Heart right ventricle (tissue), 16 donors: ENCODE measurements at places on chromosomes 12 and 14.

DNA sequence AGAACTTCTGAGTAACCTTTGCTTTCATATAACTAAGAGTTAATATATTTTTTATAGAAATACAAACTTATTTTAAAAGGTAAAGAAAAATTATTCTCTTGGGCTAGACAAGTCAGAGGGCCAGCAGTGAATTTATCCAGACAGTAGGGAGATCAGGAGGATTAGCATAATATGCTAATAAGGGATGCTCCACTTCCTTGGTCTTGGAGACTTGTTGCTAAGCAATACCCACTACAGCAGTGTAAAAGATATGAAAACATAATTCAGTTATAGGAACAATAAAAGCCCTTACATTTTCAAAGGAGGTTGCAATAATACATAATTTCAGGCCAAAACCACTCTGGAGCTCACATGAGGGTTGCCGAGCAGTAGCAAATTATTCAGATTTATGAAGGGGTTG is 615.6 kb downstream of the KCNH5 start:
- no peak overlapping the region for H3K27ac ChIP-seq
- no peaks in the 10 kb centered on the region for H3K27me3 ChIP-seq
- no peak for DNase-seq
- no peaks in the 10 kb centered on the region for H3K36me3 ChIP-seq

DNA sequence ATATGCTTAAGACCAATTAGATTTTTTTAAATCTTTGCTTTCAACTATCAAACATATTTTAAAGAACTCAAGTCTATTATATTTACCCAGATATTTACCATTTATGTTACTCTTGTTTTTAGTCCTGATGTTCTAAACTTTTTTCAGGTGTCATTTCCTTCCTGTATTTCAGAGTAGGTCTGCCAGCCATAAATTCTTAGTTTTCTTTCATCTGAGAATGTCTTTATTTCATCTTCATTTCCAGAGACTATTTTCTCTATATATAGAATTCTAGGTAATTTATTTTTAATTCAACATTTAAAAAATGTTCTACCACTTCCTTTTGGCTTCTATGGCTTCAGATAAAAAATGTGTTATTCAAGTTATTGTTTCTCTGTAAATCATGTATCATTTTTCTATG is 218.2 kb upstream of the AMIGO2 start:
- no peaks in the 10 kb centered on the region for H3K4me1 ChIP-seq
- H3K27me3 ChIP-seq, result no peaks in the 10 kb centered on the region
- H3K36me3 ChIP-seq, result no peaks in the 10 kb centered on the region
- no peak for DNase-seq
- H3K27ac ChIP-seq, result no peak overlapping the region

DNA sequence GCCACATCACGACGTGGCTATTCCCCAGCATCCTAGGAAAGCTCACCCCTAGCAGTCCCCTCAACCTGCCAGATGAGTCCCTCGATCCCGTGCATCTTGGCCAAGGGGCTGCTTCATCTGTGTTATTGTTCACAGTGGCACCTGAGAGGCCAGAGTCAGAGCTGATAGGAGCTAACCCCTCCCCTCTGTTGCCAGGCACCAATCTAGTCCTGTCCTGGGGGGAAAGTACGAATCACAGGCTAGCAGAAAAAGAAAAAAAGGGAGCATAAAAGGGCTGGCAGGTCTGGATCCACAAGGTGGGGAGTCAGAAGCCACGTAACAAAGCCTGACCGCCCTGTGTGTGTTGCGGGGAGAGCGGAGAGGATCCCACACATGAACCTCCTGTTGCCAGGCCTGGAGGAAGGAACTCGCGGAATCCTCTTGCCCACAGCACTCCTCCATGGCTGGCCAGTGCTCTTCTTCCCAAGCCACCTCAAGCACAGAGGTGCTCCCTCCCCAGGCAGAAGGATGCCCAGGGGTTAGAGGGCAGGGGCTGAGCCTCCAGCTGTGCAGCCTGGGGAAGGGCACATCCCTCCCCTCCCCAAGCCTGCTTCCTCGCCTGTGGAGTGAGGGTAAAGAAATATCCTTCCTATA is 91.8 kb downstream of the ITPK1 start:
- H3K4me3 ChIP-seq, result no peak overlapping the region
- H3K27me3 ChIP-seq, result no peaks in the 10 kb centered on the region
- no peak overlapping the region for H3K27ac ChIP-seq
- no peaks in the 10 kb centered on the region for H3K36me3 ChIP-seq
- DNase-seq, result no peak
- peaks cover 11% of the 10 kb centered on the region for H3K4me1 ChIP-seq

- peak; percentile 98 for DNase-seq
- H3K4me3 ChIP-seq, result peak overlapping the region; percentile 57
- H3K27me3 ChIP-seq, result no peaks in the 10 kb centered on the region
- peak overlapping the region; percentile 97 for H3K27ac ChIP-seq
- H3K36me3 ChIP-seq, result no peaks in the 10 kb centered on the region
These were observed 49.1 kb downstream of the NCOR2 start for GRCh38 chr12:124518051-124518932.

DNA sequence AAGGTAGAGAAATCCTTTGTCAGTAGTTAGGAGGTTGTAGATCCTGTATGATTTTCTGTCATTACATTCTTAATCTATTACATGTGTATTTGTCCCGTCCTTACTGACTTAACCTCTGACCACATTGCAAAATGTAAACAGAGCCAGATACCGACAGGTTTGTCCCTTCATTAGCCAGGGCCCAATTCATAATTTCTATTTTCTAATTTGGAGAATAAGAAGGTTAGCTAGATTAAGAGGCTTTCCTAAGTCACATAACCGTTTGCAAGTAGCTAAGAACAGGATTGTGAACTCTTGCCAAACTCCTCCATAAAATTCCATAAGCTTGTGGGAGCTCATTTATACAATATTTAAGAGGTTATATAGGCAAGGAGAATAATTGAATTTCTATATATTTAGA is 352.6 kb downstream of the RAD51B start:
- H3K4me3 ChIP-seq, result no peak overlapping the region
- no peak overlapping the region for H3K27ac ChIP-seq
- no peak for DNase-seq
- no peaks in the 10 kb centered on the region for H3K27me3 ChIP-seq
- H3K4me1 ChIP-seq, result no peaks in the 10 kb centered on the region

- peaks cover 32% of the 10 kb centered on the region for H3K4me1 ChIP-seq
- no peak overlapping the region for H3K27ac ChIP-seq
- H3K27me3 ChIP-seq, result peaks cover 24% of the 10 kb centered on the region
- no peak overlapping the region for H3K4me3 ChIP-seq
- no peak for DNase-seq
These were observed 35.8 kb upstream of the DICER1 start for GRCh38 chr14:95193081-95193480.

- no peak for DNase-seq
- no peaks in the 10 kb centered on the region for H3K27me3 ChIP-seq
- no peaks in the 10 kb centered on the region for H3K36me3 ChIP-seq
- H3K4me1 ChIP-seq, result peaks cover 52% of the 10 kb centered on the region
These were observed 117.4 kb upstream of the SLC38A2 start for GRCh38 chr12:46489951-46490388.

DNA sequence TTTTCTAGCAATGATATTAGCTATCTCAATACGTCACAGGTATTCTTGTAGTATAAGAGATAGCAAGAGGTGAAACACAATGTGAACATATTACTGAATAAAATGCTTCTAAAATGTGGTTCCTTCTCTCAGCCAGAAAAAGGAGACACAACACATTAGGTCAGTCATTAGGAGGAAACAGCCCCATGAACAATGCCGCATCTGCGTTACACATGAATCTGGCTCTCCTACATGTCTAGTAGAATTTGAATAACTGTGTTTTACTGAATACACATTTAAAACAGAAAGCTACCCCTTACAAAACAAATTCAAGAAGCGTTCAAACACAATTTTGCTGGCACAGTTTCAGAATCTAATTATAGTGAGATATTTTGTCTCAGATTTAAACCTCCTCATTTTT is 51.6 kb downstream of the EFCAB11 start:
- no peak for DNase-seq
- H3K4me3 ChIP-seq, result no peak overlapping the region
- no peak overlapping the region for H3K27ac ChIP-seq
- no peaks in the 10 kb centered on the region for H3K36me3 ChIP-seq
- no peaks in the 10 kb centered on the region for H3K27me3 ChIP-seq

DNA sequence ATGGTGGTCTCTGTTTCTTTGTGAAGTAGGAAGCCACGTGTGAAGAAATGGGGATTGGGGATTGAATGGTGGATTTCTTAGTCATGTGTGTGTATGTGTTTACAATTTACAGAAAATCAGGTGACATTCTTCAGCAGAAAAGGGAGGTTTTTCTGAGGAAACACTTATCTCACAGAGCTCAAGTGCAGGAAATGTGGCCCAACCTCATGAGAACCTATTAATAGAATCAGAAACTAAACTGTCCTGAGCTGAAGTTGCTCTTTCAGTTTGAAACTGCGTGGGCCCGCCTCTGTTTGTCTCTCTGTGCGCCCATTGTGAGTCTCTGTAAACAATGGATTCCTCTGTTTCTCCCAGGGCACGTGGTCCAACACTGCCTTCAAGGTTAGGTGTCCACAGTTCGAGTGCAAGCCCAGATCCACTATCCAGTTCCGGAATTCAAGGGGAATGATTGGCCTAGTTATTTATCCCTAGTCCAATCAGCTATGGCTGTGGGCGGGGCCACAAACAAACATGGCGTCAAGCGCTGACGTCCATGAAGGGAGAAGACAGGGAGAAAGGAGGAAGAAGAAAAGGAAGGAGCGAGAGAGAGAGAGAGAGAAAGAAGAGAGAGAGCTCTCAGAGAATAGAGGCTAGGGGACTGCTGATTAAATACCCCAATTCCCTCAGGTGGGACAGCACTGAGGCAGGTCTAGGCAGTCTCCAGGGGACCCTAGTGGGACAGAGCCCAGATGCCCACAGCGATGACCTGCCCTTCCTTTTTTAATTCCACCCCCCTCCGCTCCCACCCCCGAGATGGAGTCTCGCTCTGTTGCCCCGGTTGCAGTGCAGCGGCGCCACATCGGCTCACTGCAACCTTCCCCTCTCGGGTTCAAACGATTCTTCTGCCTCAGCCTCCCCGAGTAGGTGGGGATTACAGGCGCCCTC is 31.4 kb upstream of the C12orf76 start:
- no peaks in the 10 kb centered on the region for H3K27me3 ChIP-seq
- DNase-seq, result peak; percentile 49
- no peaks in the 10 kb centered on the region for H3K36me3 ChIP-seq
- no peak overlapping the region for H3K4me3 ChIP-seq
- H3K27ac ChIP-seq, result no peak overlapping the region
- H3K4me1 ChIP-seq, result peaks cover 12% of the 10 kb centered on the region

DNA sequence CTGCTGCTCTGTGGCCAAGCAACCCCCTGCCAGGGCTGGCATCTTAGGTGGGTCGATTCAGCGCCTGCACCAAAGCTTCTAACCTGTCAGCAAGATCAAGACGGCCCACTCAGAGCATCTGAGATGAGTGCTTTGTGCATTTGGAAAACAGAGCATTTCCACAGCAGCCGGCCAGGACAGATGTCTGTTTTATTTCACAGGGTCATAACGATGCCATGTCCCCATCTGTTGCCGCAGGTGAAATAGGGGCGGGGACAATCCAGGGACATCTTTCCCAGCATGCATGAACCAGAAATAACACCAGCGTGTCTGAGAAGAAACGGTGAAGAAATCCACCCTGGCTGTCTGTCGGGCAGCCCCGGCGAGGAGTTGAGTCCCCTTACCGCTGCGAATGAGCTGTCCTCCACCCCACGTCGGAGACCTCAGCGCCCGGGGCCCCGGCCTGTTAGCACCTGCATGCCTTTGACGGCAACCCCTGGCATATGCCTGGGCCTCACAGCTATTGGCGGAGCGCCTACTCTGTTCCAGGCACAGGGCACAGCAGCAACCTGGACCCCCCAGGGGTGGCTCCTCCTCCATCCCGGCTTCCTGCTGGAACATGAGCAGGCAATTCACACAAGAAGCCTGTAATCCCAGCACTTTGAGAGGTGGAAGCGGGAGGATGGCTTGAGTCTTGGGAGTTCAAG is 30.6 kb upstream of the ULK1 start:
- H3K36me3 ChIP-seq, result no peaks in the 10 kb centered on the region
- no peaks in the 10 kb centered on the region for H3K4me1 ChIP-seq
- H3K4me3 ChIP-seq, result no peak overlapping the region
- no peaks in the 10 kb centered on the region for H3K27me3 ChIP-seq

DNA sequence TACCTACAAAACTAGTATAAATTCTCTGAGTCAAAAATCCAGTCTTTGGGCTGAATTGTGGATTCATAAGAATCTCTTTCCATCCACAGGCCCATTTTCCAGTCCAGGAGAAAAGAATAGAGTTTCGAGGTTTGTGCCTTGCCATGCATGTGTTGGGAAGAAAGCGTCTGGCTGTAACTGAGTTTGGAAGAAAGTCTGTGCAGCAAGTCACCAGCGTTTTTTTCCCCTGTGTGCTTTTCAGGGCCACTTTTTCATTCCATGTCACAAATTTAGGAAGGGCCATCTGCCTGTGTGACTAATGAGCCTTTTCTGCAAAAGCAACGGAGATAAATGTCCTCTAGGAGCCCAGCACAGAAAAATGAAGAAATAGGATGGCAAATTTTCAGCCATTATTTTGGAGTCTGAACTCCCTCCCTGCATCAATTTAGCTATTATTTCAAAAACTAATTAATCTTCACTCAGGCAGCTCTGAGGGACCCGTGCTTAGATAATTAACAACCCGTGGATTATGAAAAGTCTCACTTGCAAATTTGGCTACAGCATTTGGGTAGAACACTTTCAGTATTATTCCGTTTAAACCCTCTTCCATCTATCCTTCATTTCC is 261.5 kb downstream of the SUDS3 start:
- H3K36me3 ChIP-seq, result no peaks in the 10 kb centered on the region
- peaks cover 7% of the 10 kb centered on the region for H3K27me3 ChIP-seq
- H3K27ac ChIP-seq, result no peak overlapping the region

DNA sequence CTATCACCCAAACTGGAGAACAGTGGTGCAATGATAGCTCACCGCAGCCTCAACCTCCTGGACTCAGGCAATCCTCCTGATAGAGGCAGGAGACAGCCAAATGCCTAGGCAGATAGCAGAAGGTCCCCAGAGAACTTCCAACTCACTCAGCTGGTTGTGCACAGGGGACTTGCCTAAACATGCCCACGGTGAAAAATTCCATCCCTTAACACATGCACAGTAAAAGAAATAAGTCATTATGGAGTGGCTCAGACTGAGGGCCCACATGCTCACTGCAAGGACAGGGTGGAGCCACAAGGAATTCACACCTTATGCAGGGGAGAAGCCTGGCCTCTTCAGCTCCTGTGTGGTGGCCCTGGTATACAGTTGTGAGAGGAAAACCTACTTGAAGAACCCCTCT is 525.8 kb upstream of the ATP2B1 start:
- no peaks in the 10 kb centered on the region for H3K27me3 ChIP-seq
- H3K4me1 ChIP-seq, result no peaks in the 10 kb centered on the region
- H3K27ac ChIP-seq, result no peak overlapping the region
- H3K36me3 ChIP-seq, result no peaks in the 10 kb centered on the region

DNA sequence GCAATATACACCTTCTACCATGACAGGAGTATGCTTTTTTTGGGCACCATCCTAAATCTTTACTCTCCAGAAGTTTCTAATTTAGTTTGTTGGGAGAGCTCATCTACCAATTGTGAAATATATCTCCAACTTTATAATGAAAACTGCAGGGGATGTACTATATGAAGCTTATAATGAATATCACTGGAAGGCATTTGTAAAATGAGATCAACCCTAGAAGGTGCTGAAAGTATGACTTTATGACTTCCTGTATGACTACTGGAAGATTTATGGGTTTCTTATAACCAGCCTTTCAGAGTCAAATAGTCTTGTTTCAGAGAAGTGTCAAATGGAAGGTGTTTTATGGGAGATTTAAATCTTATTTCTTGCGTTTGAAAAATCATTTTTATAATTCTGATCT is 122.9 kb downstream of the MYRFL start:
- H3K36me3 ChIP-seq, result no peaks in the 10 kb centered on the region
- no peak for DNase-seq
- no peak overlapping the region for H3K4me3 ChIP-seq
- H3K4me1 ChIP-seq, result no peaks in the 10 kb centered on the region
- no peaks in the 10 kb centered on the region for H3K27me3 ChIP-seq
